Stimulated activated CD4-positive, alpha-beta T cell treated with anti-CD3 and anti-CD28 coated beads, Interleukin-4, amount 100 ng/mL, for 48 hours (primary cell): ENCODE measurements at places on chromosomes 2 and 18.
A peak's percentile ranks its signal among the peaks of the same experiment; 100 is the strongest.

- no peak for DNase-seq
Observed at GRCh38 chr2:46276642-46277041, 20.6 kb upstream of the EPAS1 start.

- no peak for DNase-seq
Observed at GRCh38 chr2:75547345-75548035, 13.2 kb downstream of the EVA1A start.

GRCh38 chr18:10320791-10321190 lies 133.6 kb upstream of the APCDD1 start:
- DNase-seq: no peak

DNA sequence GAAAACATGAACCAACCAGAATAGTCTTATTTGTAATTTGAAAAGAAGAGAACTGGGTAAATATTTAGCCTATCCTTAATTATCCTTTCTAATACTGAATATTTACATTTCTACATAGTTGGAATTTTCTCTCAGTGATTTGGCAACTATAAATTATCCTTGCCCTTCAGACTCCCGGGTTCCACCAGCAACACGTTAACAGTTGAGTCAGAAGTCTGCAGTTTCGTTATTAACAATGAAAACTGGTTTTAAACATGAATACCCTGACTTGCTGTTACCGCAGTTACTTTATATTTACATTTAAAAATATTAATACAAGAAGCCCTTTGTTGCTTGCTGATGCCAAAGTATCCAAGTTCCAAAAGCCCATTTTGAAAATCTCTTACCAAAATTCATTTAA lies 673.0 kb downstream of the ARHGAP15 start:
- DNase-seq: no peak

DNA sequence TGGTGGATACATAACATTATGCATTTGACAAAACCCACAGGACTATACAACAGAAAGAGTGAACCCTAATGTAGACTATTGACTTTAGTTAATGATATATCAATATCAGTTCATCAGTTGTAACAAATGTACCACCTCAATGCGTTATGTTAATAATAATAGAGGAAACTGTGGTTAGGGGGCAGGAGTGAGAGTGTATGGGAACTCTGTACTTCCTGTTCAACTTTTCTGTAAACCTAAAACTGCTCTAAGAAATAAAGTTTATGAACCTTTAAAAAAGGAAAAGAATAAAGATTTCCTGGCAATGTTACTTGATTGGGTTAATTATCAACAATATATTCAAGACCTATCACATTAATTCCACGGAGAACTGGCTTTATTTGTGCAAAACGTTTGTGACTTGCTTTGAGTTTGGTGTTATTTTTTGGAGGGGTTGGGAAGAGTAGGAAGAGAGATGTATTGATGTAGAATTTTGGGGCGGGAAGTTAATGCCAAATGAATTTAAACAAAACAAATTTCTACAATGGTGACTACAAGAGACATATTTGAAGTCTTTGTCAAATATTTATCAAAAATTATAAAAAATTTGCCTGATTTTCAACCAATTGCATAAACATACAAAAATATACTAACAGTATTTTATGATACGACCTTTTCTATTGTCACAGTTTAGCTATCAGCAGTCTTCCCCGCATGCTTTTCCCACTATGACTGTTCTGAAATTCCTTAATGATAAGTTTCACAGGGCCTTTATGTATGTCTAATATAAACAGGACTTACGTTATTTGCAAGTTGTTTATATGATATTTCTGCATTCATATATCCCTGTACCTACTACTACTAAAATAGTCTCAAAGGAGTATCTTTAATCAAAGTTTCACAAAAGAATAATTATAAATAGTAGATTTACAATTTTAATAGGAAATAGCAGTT lies 2.1 kb upstream of the RTN4 start:
- DNase-seq: no peak

DNA sequence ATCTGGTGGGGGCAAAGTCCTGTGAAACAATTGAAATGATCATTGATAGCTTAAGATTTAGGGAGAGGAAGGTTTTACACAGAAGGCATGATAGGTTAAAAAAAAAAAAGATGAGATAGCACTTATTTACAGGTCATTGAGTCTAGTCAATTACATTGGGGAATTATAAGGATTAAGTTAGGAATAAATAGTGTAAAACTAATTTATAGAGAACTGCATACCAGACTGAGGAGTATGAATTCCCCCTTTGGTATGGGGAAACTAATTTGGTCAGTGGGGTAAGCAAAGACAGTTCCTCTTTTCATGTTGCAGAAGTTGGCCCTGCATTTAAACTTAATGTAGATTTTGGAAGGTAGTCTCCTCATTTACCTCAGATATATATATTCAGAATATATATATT lies 10.8 kb downstream of the GLS start:
- no peak for DNase-seq

GRCh38 chr2:76169276-76170008 lies 458.7 kb upstream of the GCFC2 start:
- no peak for DNase-seq

DNA sequence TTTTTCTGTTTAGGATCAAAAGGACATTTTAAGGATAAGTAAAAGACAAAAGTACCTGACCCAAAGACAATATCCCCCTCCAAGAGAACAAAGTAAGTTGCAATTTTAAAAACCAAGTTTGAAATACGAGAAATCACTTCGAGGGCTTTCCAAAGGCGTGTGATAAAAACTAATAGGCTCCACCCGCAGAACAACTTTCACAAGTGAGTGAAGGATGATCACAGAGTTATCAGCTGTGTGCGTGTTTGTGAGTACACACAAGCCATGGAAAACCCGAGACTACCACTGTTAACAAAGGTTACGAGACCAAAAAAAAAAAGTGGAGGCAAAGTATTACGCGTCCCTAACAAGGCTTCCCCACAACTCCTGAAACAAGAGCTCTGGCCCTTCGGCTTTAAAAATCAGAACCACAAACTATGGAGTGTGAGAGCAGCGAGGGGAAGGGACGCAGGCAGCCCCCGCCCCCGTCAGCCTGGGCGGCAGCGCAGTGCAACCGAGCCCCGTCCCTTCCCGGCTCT lies 719 bp downstream of the SMAD2 start:
- no peak for DNase-seq

- no peak for DNase-seq
Observed at GRCh38 chr18:79720359-79720733, 40.7 kb downstream of the CTDP1 start.

DNA sequence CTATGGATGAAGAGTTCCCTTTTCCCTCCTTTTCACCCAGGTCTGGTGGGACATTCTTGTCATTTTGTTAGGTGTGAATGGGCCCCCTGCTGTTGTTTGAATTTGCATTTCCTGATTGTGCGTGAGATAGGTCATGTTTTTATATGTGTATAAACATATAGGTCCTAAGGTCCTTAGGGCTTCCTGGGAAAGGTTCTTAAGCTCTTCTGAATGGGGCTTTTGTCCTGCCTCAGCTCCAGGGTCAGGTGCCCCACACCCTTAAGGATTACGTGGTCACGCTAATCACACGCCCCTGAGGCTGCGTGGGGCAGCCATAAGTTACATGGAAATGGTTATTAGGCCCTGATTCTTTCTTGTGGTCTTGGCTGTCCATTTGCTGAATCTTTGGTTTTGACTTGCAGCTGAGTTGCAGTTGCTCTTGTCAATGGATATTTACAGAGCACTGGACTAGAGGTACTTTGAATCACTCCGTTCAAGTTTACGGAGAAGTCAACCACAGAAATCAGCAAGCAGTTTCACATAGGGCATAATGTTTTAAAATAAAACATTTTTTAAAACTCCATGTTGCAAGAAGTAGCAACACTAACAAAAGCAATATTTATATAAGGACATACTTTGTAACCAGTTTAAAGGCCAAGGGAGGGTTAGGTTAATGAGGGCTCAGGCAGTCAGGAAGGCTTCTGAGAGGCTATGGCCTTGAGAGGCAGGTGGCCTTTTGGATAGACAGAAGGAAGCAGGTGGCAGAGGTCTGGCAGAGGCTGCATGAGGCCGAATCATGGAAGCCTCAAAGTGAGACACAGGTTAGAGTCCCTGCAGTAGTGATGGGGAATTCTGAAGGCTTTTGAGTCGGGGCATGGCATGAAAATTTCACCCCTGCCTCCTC lies 24.2 kb downstream of the LIPG start:
- no peak for DNase-seq

DNA sequence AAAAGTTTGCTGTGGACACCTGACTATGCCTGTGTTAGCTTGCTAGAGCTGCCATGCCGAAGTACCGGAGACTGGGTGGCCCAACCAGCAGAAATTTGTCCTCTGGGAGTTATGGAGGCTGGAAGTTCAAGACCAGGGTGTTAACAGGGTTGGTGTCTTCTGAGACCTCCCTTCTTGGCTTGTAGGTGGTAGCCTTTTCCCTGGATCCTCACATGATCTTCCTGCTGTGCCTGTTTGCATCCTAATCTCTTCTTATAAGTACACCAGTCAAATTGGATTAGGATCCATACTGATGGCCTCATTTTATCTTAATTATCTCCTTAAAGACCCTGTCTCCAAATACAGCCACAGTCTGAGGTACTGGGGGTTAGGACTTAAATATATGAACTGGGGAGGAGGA lies 845 bp downstream of the TMEM177 start:
- no peak for DNase-seq

DNA sequence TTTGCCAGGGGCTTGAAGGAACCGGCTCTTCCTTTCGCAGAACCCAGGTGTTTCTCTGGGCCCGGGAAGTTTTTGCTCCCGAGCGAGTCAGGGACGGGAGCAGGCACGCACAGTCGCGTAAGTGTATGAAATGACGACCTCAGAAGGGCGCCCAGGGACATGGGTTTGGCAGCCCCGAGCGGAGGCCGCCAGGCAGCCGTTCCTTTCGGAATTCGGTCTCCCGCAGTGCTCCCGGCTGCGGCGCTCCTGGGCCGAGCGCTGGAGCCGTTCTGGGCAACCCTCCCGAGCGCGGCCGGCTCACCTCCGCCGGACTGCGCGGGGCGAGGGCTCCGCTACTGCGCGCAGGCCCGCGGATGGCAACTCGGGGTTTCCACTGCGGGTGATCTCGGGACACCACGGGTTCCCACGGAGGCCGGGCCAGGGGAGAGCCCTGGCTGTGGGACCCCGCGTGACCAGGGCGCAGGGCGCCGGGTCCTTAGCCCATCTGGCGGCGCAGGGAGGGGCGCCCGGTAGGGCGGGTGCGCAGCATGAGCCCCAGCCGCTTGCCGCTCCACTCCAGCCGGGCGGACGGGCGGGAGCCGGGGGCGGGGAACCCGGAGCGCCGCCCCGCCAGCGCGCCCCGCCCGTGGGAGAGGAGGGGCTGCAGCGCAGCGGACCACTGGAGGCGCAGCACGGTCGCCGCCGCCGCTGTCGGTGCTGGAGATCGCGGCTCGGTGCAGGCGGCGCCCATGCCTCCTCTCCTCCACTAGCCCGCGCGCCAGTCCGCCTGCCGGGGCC lies at the start of gene OSBPL6:
OSBPL6 (plus strand) TSS at position 690 of the 777 bp plus-strand sequence. CDS start 111,673 bp downstream, outside the sequence.
- peak; percentile 44 for DNase-seq

GRCh38 chr2:12097859-12098258 lies 351.4 kb downstream of the LPIN1 start:
- DNase-seq: no peak

DNA sequence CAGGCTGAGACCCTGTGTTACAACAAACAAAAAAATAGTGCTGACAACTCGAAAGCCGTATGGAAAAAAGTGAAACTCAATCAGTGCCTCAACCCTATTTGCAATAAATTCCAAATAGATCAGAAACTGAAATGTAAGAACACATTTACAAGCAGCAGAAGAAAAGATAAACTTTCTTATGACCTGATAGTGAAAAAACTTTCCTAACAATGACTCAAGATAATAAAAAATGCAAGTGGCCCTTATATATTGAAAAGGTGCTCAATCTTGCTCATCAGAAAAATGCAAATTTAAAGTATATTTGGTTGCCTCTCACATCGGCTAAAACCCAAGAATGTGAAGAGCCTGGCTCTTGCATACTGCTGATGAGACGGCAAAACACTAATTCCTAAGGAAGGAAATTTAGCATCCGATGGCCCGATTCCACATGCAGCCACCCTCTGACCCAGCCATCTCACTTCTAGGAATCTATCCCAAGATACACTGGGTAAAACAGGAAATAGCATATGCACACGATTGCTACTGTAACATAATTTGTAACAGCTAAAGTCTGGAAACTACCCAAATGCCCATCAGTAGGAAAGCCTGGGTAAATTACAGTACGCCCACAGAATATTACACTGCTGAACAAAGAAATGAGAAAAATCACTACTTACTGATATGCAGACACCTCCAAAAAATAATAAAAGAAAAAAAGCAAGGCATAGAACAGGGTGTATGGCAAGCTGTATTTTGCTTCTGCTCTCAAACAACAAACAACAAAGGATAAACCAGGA lies 56.8 kb downstream of the HDLBP start:
- DNase-seq: no peak

GRCh38 chr18:41436772-41437171 lies 518.3 kb upstream of the PIK3C3 start:
- no peak for DNase-seq

GRCh38 chr2:127429291-127429690 lies 11.1 kb downstream of the PROC start:
- no peak for DNase-seq

- DNase-seq: no peak
Observed at GRCh38 chr2:83933749-83934148, 525.3 kb downstream of the SUCLG1 start.

- peak; percentile 76 for DNase-seq
Observed at GRCh38 chr2:211157856-211158463, 601.6 kb downstream of the CPS1 start.

DNA sequence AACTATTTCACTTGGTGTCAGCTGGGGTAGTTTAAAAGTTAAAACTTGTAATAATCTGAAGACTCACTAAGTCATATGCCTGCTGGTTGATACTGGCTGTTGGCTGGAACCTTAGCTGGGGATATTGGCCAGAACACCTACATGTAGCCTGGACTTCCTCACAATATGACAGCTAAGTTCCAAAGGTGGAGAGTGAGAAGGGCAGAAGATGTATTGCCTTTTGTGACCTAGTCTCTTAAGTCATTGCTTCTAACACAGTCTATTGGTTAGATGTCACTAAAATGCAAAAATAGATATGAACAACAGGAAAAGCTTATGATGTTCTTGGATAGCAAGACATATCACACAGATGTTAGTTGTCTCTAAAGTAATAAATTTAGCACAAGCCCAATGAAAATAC lies 113.2 kb upstream of the CHAC2 start:
- no peak for DNase-seq

- peak; percentile 47 for DNase-seq
Observed at GRCh38 chr2:207166349-207167098, 776 bp upstream of the KLF7 start.

GRCh38 chr2:118048401-118048800 lies 34.5 kb upstream of the CCDC93 start:
- no peak for DNase-seq

DNA sequence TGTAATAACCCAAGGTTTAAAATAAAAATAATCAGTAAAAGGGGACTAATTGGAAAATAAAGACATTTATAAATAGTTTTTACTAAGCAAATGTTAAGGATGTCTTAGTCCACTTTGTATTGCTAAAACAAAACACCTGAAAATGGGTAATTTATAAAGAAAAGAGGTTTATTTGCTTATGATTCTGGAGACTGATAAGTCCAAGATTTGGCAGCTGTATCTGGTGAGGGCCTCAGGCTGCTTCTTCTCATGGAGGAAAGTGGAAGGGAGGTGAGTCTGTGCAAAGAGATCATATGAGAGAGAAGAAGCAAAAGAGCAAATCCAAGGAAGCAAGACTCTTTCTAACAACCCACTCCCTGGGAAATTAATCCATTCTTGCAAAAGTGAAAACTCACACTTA lies 299.5 kb downstream of the DSC3 start:
- DNase-seq: no peak
